ENCODE measurements at places on chromosomes 2 and 18.

GRCh38 chr2:127648321-127648720, 2.4 kb downstream of the GPR17 start:
- DNase-seq = no peak

- peak; percentile 69 for DNase-seq
These were observed 64.0 kb upstream of the CABLES1 start for GRCh38 chr18:23071285-23071684.

DNA sequence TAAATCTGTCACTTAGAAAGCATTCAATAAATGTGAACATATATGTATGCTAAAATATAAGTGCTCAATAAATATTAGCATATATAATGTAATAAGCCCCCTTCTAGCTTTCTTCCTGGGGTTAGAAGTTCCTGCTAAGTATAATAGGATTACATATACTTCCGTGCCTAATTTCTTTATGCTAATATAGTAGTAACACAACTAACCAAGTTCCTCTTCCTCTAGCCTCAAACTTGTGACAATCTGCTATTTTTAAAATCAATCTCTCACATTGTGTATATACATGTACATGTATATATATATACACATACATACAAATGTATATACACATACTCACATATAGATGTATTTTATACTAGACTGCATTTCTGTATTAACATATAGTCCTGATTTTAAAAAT, 32.2 kb downstream of the TLK1 start:
- DNase-seq = no peak

GRCh38 chr18:9758624-9759075, 50.5 kb downstream of the RAB31 start:
- DNase-seq = no peak

DNA sequence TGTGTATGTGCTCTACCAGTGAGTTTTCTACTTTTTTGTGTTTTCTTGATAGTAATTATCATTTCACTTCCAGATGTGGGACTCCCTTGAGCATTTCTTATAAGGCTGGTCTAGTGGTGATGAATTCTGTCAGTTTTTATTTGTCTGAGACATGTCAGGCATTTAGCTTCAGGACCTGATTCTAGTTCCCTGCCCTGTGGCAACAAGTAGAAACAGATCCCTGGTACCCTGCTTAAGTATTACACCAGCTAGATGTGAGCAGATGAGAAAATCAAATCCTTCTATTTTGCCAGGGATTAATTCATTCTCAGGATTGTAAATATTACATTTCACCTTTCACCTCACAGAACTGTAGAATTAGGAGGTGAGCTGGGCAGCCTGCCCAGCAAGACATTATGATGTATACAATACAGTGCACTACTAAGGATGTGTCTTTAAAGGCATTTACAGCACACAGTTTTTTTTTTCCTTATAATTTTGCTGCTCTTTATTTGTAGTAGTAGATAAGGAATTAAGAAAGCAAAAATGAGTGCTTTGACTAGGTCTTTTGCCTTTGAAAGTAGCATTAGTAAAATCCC, 35.1 kb downstream of the GALM start:
- no peak for DNase-seq

- no peak for DNase-seq
These were observed 878.3 kb upstream of the ID2 start for GRCh38 chr2:7803515-7803914.

DNA sequence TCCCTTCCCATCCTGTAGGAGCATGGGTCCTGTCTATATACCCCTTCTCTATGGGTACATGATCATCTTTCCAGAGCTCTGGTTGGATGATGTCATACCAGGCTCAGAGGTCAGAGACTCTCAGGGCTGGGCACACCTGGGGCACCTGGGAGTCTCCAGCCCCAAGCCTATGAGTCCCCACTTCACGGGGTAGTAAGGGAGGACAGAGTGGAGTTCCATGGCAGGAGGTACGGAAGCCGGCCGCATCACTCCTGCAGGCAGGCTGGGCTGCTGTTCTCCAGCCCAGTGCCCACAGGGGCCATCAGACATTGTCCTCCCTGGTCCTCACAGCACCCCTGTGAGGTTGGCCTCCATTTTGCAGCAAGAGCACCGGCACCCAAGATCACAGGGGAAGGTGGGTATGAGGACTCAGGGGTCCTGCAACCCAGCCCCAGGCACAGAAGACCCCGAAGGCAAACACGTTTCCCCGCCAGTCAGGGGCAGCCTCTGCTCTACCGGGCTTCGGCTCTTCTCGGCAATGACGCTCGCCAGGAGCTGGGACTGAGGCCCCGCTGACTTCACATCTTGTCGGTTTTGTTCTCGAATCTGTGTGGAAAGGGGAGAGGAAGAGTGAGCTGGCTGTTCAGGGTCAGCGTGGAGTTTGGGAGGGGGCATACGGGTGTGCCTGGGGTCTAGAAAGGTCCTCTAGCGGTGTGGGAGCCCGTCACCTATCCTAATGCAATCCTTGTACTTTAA, 91.5 kb downstream of the ADD2 start:
- no peak for DNase-seq

DNA sequence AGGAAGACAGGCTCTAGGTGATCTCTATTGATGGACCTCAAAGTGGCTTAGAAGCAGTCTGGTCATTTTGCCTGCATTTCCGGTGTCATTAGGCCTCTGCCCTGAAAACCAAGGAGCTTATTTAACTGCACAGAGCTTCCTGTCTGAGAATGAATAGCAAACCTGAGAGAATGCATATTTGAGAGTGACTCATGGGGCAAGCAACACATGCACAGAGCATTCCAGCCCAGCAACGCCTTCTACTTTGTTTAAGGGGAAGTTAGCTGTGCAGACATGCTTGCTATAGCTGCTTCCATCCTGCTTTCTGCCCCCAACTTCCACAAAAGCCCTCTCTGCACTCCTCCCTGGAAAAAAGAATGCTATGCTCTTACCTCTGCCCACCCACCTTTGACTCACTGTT, 232.8 kb downstream of the GRB14 start:
- DNase-seq = no peak

DNA sequence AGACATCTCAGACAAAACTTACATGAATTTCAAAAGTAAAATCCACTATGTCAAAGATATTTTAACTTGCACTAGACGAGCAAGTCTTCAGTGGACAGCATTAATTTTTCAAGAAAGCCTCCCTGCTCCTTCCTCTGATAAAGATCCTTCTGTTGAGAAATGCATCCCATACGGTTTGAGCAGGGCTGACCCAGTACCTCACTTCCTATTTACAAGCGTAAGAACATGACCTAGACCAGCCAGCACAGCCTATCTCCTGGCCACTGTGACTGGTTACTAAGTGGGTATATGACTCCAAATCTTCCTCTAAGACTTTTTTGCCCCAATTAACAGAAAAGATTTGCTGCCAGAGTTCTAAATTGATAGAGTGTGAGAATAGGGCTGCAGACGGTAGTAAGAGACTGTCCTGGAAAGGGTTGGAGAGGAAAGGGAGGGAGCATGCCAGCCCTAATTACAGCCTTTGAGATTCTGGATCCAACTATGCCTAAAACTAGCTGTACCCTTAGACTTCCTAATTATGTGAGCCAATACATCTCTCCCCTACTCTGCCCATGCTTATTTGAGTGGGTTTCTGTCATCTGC, 108.4 kb downstream of the PRELID3A start:
- no peak for DNase-seq

DNA sequence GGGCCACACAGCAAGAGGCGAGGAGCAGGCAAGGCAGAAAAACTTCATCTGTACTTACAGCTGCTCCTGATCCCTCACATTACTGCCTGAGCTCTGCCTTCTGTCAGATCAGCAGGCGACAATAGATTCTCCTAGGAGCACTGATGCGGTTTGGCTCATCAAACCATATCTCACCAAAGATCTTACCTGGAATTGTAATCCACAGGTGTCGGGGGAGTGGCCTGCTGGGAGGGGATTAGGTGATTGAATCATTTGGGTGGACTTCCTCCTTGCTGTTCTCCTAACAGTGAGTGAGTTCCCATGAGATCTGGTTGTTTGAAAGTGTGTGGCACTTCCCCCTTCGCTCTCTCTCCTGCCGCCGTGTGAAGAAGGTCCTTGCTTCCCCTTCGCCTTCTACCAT, 647.3 kb downstream of the SOCS6 start:
- no peak for DNase-seq

DNA sequence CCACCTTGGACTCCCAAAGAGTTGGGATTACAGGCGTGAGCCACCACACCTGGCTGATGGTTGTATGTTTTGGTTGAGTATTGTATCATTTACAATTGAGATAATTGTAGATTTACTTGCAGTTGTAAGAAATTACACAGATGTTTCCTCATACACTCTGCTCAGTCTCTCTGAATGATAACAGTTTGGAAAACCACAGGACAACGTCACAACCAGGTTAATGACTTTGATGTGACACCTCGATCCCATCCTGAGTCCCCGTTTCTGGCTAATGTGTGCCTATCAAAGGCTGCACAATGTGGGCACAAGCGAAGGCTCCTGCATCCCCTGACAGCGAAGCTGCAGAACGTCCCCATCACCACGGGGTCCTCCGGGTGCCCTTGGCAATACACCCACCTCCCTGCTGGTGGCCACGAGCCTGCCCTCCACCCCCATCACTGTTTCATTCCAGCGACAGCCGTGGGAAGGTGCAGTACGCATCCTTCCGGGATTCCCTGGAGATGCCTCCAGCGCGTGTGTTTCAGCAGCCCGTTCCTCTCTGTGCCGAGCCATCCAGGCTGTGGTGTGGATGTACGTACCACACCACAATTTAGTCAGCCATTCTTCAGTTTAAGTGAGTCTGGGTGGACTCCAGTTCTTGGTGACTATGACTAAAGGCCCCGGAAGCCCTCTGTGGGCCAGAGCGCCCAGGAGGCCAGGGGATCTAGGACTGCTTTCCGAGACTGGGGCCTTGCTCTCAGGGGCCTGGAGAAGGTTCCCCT, 4.3 kb upstream of the PDCD1 start:
- no peak for DNase-seq

- DNase-seq = no peak
These were observed 133.0 kb upstream of the RASGRP3 start for GRCh38 chr2:33343387-33343895.

DNA sequence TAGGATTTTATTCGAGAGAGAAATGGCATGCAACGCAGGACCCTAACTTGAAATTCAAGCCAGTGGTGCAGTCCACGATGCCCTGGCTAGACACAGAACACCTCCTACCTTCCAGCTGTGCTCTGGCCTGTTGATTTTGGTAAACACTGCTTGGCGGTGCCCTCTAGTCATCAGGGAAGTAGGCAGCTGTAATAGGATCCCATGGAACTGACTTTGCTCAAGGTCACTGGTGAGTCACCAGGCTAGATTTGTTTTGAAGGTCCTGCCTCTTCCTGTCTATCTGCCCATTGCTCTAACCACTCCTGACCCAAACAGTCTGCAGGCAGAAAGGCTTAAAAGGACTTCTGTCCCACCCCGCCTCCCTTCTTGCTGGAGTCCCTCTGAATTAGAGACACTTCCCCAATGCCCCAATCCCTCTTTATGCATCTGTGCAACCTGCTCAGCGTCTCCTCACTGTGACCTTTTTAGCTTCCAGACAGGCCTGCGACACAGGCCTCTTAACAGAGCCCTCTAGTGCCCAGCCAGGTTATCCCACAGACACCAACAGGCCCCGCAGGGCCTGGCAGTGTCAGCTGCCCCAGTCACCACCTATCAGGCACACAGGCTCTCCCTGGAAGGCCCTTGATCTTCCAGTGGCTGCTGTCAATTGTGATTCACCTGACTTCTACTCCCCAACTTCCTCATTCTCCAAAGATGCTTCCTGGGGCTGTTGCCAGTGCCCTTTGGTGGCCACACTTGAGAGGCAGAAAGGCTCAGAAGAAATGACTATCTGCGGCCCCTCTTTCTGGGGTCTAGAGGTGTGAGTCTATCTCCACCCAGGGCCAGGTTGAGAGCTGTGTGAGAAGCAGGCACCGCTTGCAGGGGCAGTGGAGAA, 5.2 kb downstream of the TMEM127 start:
- peak; percentile 26 for DNase-seq

DNA sequence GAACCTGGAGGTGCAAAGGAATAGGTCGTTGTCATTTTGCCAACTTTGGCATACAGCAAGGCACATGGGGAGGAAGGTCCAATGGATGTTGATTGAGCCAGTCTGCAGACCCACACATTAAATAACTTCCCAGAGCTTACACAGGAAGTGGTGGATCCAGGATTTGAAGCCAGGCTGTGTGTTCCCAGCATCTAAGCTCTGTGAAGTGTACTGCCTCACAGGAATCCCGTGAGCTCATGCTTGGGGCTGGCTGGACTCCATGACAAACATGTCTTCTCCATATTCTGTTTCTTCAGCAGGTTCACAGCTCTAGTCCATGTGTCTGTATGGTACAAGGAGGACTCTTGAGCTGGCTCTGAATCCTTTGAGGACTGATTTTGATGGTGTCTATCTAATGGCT, 63.9 kb downstream of the KLHL29 start:
- DNase-seq = no peak

DNA sequence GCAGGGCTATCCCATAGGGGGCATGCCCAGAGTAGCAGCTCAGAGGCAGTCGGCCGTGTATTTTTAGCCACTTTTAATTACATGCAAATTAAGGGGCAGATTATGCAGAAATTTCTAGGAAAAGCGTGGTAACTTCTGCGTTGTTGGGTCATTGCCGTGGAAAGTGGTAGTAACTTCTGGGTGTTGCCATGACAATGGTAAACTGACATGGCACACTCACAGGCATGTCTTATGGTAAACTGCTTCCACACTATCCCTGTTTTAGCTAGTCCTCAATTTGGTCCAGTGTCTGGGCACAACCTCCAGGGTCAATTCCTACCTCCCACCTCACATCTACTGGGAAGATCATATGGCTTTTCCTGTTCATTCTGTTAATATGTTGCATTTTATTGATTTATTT, 428.9 kb upstream of the FANCL start:
- no peak for DNase-seq

DNA sequence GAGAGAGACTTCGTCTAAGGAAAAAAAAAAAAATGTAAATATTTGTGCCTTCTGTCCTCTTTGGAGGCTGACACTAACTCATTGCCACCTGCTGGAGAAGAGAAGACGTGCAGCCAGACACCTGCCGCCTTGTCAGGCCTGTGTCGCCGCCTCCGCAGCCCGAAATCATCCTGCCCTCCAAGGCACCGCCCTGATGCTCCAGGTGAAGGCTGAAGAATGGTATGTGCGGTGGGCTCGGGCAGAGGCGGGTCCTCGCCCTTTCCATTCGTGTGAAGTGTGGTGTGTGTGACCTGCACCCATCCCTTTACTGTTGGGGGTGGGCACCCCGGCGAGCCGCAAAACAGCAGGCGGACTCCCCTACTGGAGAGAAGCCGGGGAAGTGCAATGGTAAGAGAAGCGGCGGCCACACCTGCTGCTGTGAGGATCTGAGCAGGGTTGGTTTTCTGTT, 60.4 kb downstream of the FAM161A start:
- DNase-seq = peak; percentile 76

All from activated CD4-positive, alpha-beta T cell treated with anti-CD3 and anti-CD28 coated beads, Interleukin-2, amount 50 U/mL, for 1 hour (primary cell).